Stimulated activated CD4-positive, alpha-beta T cell treated with anti-CD3 and anti-CD28 coated beads, Interleukin-12 subunit alpha, Interleukin-12 subunit beta, amount 100 ng/mL, for 48 hours (primary cell): ENCODE measurements at places on chromosomes 2 and 18.

- DNase-seq = no peak
These were observed 733 bp upstream of the CXCR2 start for GRCh38 chr2:218125095-218125494.

DNA sequence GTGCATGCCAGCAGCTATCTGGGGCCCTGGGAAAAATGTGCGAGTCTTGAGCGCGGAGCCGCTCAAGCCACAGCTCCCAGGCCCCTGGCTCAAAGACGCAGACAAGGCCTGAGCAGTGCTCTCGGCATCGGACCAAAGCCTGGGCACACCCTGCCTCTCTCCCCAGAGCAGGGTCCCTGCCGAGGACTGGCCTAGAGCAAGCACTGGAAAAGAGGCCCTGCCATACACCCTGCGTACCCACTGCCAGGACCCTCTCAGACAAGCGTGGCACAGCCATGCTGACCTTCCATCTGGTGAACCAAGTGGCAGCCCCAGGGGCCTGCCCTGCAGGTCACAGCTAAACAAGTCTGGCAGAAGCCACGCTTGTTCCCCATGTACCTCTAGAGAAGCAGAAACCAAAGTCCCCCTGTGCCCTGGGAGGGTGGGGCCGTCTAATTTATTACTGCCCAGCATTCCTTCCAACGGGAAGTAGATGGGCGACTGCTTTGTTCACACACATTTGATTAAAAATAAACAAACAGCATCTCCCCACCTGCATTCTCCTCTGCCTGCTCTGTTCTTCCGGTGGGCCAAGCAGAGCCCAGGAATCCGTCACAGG, 14.0 kb downstream of the STK25 start:
- no peak for DNase-seq

GRCh38 chr2:152134488-152135280, 35.8 kb upstream of the CACNB4 start:
- no peak for DNase-seq

DNA sequence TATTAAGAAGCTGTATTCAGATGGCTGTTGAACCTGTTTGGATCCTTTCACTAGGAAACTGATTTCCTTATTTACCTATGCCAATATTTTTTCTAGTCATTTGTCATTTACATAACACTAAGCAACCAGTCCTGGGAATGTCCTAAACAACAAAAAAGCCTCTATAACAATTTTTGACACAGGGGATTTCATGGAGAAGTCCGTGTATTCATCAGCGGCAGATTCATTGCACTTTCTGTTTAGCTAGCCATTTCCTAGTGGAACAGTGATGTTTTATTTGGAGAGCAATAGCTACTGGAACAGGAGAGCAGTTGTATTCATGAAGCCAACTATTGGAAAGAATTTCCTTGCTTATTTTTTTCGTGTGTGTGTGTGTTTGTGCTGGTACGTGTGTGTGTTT, 604.3 kb upstream of the POU3F3 start:
- no peak for DNase-seq
